ENCODE measurements at places on chromosomes 11 and 22.

DNA sequence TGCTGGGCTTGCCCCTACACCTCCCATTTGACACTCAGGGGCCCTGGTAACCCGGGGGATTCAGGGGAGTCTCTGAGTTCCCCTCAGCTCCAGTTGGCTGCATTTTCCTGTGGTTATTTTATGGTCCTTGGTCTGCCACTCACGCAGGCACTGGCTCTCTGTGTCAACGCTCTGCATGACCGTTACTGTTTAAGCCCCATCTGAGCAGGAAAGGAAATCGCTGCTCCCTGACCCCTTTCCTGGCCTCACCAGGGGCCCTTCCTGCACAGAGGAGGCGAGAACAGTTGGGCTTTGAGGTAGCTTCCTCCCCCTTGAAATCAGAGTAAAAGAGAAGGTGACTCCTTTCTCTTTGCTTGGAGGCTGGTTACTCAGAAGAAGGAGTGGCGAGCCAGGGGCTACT is 2.4 kb downstream of the C1QTNF4 start:
- DNase-seq, result no peak

- no peak for DNase-seq
These were observed 45.7 kb upstream of the AKIP1 start for GRCh38 chr11:8865304-8865703.

- no peak for DNase-seq
These were observed 44.9 kb downstream of the AAMDC start for GRCh38 chr11:77865805-77866204.

- no peak for DNase-seq
These were observed 154.6 kb downstream of the TRIM29 start for GRCh38 chr11:119983240-119983732.

DNA sequence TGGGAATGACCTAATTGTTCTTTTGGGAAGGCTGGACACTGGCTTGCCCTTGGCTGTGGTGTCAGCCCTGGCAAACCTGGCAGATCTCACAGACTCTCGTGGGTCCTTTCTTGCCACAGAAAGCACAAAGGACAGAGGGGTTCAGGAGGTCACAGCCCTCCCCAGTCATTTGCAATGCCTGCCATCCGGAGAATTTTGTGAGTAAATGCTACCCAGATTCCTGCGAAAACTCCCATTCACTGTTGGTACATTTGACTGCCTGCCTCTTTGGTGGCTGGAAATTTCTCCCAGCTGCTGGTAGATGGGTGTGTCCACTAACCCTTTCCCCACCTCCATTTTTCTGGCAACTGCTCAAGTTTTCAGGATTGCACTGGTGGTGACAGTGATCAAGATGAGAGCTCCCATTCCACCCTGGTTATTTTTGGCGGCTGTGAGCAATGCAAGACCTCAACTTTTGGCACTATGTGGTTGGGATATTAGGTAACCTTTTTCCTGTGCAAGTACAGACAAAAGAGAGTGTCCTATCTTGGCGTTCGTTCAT is 155.7 kb downstream of the NAV2 start:
- DNase-seq, result no peak

DNA sequence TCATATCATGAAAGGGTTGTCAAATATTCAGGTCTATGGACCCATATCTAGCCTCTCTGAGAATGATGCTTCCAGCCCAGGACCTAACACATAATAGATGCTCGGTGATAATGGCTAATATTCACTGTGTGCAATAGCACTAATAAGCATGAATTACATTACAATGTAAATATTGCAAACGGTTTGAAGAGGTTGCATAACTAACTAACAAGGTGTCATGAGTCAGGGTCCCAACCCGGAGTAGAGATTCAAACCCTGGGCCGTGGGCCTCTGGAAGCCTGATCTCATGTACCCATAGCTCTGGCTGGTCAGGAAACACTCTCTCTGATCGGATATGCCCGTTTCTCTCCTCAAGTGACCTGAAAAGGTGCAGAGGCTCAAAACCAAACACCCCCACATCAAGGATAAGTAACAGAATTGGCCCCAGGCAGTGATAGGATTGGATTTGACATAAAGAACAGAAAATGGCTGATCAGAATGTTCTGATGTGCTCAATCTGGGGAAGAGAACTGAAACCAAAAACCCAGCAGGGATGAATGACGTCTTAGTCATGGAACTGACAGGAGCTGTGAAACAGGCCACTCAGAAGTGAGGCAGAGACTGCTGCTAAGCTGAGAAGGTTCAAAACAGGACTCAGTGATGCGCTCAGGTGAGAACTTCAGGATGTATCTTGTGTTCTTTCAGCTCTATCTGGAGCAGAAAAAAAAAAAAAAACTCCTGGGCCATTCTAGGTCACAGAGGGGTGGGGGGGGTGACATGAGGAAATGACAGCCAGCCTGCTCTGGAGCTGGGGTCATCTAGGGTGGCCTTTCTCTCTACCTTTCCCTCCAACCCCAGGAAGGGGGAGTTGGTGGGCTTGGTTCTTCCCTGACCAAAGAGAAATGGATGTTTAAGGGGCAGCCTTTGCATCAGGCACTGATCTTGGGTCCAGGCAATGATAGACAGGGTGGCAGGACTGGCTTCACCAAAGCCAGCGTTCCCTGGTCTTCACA is 6.6 kb upstream of the KCTD17 start:
- DNase-seq, result no peak

DNA sequence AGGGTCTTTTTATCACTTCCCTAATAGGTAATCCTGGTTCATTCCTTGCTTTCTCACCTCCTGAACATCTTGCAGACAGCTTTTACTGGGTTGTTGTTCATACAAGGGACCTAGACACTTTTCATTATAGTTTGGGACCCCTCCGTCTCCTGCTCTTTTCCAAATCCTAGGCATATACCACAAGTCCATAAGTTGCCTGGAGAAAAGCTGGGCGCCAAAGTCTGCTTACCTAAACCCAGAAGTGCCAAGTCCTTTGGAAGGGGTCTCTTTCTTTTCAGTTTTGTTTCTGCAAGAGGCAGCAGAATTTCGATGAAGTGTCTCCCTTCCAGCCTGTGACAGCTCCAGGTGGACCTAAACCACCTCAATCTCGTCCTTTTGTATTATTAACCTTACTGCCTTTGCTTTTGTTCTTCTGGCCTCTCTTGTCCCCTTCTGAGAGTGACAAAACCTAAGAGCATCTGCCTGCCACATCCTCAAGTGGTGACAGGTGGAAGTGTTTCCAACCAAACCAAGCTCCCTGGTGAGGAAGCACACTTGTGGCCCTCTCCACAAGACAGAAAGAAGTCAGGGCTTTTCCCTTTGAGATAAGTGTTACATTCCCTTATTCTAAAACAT is 19.5 kb upstream of the P2RY6 start:
- DNase-seq, result no peak

DNA sequence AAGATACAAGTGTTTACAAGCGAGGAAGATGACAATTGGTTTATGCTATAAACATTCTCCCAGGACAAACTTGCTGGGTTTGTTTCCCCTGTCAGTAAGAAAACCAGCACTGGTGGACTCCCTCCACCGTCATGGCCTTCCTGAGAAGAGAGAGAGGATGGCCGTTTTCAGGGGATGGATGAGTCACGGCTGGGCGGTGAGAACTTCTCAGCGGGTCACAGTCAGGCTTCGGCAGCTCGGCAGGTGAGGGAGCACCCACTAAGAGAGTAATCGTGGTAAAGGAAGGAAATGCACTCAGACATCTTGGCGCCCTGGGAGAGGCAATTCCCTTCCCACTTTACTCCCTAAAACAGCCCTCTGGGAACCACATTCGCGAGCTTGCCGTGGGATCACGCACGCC is 83.9 kb downstream of the NCAM1 start:
- no peak for DNase-seq

DNA sequence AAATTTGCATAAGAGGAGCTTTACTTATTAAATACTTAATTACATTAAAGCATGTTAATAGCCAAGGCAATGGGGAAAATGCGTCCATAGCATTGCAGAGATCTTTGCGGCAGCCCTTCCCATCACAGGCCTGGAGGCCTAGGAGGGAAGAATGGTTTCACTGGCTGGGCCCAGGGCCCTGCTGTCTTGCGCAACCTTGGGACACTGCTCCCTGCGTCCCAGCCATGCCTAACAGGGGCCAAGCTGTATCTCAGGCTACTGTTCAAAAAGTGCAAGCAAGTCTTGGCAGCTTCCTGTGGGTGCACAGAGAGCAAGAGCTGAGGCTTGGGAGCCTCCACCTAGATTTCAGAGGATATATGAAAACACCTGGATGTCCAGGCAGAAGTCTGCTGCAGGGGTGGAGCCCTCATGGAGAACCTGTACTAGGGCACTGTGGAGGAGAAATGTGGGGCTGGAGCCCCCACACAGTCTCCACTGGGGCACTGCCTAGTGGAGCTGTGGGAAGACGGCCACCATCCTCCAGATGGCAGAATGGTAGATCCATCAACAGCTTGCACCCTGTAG is 46.0 kb downstream of the THAP12 start:
- DNase-seq, result no peak

DNA sequence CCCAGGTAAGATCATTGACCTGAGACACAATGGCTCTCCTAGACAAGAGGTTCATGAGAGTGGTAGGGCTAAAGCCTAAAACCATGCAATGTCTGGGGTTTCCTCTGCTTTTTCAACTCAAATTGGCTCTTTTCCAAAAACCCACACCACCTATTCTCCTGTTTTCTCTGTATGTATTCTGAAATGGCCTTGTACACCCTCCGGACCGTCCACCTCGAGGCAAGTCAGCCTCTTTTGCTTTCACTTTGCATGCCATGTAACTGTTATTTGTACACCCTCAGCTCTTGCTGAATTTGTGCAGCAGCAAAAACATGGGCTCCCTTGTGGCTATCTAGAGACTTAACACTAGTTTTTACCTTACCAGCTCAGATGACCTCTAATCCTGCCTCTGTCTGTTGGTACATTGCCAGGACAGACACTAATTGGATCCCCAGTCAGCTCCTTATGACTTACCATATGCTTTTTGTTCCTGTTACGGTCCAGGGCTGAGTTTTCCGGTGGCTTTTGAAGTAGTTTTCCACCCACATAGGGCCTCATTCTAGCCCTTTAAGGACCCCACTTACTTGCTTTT is 288.0 kb downstream of the SBF2 start:
- no peak for DNase-seq

DNA sequence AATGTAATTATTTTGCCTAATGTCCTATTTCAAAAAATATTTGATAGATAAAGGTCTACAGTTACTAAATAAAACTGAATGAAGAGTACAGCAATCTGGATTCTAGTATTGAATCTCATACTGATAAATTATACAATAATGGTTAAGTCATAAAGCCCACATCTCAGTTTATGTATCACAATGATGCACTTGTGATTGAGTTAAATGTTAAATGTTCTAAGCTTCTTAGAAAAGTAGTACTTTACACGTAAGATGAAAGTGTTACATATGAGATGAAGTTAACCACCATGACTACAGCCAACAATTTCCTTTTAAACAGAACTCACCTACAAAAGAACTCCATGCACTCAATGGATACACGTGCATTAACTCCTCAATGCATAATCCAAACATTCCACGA is 51.7 kb downstream of the PHF21A start:
- no peak for DNase-seq

DNA sequence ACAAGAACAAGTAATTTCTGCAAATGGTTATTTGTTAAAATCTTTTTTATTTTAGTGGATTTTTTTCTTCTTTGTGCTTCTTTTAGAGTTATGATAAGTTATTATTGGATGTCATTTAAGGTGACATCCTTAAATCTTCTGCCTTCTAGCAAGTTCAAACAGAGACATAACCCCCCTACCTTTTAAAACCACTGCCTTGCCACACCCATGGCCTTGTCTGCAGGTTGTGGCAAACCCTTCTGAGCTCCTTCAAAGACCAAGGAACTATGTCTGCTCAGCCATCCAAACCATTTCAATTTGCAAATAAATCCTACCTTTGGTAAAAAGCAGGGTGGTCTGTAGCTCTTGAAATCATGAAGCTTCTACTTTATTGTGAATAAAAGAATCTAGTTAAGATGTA is 241.6 kb downstream of the FAM76B start:
- DNase-seq, result no peak

- no peak for DNase-seq
These were observed 39.7 kb upstream of the ETS1 start for GRCh38 chr11:128626913-128627665.

GRCh38 chr22:33889748-33890147 is 30.5 kb downstream of the LARGE1 start:
- DNase-seq, result no peak

- DNase-seq, result no peak
These were observed 18.5 kb downstream of the TRIM5 start for GRCh38 chr11:5666402-5666793.

- DNase-seq, result peak; percentile 33
These were observed 33.0 kb upstream of the SOX10 start for GRCh38 chr22:38017272-38017920.

DNA sequence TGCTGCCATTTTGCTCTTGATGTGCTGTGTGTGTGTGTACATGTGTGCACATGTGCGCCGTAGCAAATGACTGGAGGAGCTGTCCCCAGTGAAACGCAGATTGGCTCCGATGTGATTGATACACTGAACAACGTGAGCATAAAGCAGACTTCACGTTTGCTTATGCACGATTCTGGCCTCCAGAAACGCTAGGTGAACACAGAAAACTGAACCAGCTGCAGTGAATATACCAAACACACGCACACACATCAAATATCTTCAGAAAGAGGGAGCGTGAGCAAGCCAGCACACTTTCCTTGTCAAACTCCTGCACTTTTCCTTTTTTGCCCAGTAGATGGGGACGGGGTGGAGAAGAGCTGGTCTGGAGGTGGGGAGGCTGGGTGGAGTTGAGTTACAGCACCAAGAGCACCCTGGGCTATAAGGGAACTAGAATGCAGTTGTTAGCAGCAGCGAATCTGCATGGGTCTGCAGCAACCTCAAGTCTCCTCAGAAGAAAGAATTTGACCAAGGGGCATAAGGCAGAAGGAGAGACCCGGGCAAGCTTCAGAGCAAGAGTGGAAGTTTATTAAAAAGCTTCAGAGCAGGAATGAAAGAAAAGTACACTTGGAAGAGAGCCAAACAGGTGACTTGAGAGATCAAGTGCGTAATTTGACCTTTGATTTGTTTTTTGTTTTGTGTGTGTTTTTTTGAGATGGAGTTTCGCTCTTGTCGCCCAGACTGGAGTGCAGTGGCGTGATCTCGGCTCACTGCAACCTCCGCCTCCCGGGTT is 77.8 kb upstream of the CADM1 start:
- DNase-seq, result no peak

- DNase-seq, result no peak
These were observed 413.8 kb upstream of the ARHGAP42 start for GRCh38 chr11:100273066-100273815.

- no peak for DNase-seq
These were observed at the start of gene PLA2G3 for GRCh38 chr22:31139866-31140716. PLA2G3 (minus strand) TSS chr22:31140508; CDS start chr22:31140354, 154 bp downstream.
